ENCODE measurements at places on chromosomes 3 and 15.

DNA sequence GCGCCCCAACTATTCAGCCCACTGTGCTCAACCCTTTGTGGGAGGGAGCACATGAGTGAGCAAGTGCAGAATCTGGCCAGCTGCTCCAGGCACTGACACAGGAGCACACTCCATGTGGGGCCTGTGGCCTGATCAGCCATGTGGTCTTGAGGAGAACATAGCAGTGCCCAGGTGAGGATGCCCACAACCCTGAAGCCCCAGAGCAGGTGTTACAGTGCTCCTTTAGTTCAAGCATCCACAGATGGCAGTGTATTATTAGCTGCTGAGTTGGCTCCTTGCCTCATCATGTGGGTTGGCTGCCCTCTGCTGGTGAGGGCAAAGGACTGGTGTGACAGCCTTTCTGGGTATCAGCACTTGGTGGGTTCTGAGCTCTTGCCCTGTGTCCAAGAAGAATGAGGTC is 1588.2 kb downstream of the SI start:
- no peak for DNase-seq

GRCh38 chr3:126947429-126947828 is 35.5 kb upstream of the PLXNA1 start:
- no peak for DNase-seq

DNA sequence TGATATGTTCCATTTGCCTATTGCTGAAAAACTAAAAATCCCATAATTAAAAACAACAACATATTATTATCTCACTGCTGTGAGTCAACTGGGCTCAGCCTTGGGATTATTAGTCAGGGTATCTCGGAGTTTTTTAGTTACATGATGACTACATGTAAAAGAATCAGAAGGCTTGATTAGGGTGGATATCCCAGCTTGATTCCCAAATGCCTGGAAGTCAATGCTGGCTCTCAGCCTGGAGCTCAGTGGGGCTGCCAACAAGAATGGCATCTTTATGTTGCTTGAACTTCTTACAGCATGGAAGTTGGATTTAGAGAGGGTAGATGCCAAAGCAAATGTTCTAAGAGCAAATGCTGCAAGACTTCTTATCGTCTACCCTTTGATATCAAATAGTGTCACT is 278.5 kb downstream of the PLOD2 start:
- no peak for DNase-seq

GRCh38 chr15:85751291-85752123 is 43.2 kb downstream of the KLHL25 start:
- DNase-seq: no peak

DNA sequence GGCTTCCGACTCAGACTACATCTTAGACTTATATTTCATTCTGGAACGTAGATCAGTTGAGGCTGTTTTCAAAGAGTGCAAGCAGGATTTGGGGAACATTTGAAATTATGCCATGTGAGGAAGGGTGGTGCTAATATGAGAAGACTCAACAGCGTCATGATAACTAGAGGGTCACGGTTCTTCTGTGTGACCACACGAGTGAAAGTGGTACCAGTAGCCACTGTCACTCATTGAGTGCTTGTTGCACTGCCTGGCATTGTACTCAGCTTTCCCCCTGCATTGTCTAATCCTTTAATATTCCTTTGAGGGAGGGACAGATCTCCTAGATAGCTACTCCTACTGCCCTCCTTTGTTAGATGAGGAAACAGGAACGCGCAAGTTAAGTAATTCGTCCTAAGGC is 81.3 kb upstream of the PLXNA1 start:
- no peak for DNase-seq

DNA sequence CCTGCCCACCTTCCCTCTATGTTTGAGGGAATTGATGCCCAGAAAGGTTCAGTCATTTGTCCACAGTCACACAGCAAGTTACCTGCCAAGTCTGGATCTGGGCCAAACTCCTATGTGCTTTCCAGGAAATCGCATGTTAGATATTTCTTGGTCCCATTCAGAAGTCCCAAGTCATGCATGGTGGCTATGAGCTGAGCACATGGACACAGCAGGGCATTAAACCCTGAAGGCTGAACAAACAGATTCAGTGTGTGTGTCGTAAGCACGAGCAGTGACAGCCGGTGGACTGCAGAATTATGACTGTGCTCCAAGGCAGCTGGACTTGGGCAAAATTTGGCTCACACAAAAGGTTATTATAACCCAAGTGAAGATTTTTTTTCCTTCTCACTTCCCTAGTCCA is 11.4 kb upstream of the SLC6A6 start:
- no peak for DNase-seq

- no peak for DNase-seq
Measured at GRCh38 chr3:62139957-62140356, 233.4 kb downstream of the FEZF2 start.

Data from stimulated activated CD8-positive, alpha-beta memory T cell treated with anti-CD3 and anti-CD28 coated beads, Interleukin-7, amount 100 ng/mL, for 4 hours (primary cell).